ENCODE measurements at places on chromosomes 6 and 20.

GRCh38 chr6:12751694-12752325, 35.2 kb downstream of the PHACTR1 start:
- DNase-seq, result no peak

DNA sequence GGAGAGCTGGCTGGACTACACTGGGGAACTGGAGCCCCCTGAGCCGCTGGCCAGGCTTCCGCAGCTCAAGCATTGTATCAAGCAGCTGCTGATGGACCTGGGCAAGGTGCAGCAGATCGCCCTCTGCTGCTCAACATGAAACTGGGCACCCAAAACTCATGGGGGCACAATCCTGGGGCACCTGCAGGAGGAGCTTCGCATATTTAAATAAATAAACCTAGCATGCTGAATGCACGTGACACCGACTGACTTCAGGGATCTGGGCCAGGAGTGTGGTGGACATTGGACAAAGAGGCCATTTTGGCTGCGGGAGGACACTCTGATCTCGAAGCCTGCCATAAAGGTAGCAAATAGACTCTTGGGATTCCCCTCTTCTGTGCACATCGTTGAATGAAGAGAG, 6.8 kb downstream of the SCAND1 start:
- DNase-seq, result peak; percentile 21

DNA sequence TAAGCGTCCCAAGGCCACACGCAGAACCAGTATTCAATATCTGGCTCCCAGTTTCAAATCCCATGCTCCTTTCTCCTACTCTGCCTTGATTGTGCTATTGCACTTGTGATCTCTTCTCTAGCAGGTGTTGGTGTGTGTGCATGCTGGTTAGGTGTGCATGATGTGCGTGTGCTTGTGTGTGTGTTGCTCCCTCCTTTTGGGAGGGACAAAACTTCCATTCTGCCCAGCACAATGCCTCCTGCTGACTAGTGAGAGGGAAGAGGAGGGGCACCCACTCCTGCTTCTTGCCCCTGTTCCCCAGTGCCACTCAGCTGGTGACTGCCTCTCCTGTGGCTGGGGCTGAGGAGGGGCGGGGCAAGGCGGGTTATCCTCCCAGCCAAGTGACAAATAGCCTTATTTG, 19.7 kb downstream of the CD40 start:
- DNase-seq, result no peak

DNA sequence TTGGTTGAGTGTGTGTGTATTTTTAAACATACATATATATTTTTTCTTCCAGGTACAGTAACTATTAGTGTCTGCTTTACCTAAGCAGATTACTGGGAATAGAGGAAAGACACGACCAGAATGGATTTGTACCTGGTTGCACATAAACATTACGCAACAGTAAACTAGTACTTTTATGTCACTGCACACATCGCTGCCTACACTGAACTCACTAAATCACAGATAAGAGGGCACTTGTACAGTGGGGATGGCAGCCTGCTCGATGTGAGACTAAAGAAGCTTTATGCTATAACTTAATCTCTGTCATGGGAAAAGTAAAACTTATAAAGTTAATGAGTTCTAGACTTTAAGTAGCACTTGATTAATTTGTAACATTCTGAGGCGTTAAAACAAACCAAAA, 89.5 kb upstream of the SIM1 start:
- no peak for DNase-seq

Data from CD4-positive, alpha-beta T cell treated with Interleukin-6 for 4 hours (primary cell).